ENCODE measurements at places on chromosomes 2 and 18.

GRCh38 chr2:191158193-191158592 is 7.4 kb upstream of the STAT4 start:
- no peak for DNase-seq

DNA sequence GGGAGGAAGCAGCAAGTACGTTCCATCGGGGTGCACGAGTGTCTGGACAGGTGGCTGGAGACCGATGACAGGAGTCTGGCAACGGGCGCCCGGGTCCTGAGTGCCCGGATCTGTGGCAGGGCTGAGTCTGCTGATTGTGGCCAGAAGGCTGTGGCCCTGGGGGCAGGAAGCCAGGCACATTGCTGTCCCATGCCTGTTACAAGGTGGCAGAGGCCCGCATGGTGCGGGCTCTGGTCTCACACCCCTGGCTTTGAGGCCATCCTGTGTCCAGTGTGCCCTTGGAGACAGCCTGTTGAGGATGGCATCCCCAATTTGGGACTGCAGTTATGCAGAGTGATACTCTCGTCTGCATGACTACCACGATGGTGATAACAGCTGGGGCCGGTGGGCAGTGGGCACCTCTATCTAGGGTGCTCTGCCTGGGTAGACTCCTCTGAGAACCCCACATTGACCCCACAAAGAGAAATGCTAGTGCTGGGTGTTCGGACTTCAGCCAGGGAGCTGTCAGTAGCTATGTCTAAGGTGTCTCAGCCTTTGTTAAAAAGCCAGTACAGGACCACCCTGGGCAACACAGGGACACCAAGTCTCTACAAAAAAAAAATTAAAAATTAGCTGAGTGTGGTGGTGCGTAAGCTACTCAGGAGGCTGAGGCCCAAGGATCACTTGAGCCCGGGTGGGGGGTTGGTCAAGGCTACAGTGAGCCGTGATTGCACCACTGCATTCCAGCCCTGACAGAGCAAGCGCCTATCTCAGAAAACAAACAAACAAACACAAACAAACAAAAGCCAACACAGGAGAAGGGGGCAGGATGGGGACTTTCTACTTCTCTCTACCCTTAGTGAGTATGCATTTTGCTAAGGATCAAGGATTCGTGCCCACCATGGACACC is 88.3 kb downstream of the RHOB start:
- no peak for DNase-seq

GRCh38 chr2:228543117-228543516 is 361.6 kb upstream of the SPHKAP start:
- DNase-seq: no peak

DNA sequence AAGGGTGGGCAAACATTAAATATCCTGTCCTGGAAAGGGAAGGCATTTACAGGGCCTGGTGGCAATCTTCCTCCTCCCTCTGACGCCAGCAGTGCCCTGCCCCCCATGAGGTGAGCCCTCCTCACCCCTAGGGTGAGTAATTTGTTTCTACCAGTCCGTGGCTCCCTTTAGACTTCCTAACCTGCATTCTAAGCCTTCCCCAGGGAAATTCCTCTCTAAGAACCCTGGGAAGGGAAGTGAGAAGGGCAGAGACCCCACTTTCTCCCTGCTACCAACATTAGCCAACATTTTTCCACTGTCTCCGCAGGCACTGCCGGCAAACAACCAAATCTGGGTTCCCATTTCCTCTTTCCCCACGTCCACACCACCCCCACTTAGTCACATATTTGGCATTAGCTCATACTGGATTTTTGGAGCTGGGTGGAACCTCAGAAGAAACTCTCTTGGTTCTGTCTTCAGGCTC is 69.3 kb downstream of the NRP2 start:
- DNase-seq: no peak

Measured in brain microvascular endothelial cell (primary cell).